Vein endothelial cell (primary cell): ENCODE measurements at places on chromosomes 1 and 21. TPM values are rescaled to one million over a fixed set of nuclear protein-coding genes. Genes with fewer than 3 reads are reported as not detected.

TNFRSF18 gene
- total RNA-seq: not detected in 2 replicates

OXCT2 gene
- 2.3 and 2.9 TPM in 2 replicates for total RNA-seq

GJA5 gene
- 2.0 and 8.8 TPM in 2 replicates for total RNA-seq

TFF2 gene
- not detected in 2 replicates for total RNA-seq

RNF207 gene
- total RNA-seq: 8.9 and 56.8 TPM in 2 replicates
